Fibroblast of lung (primary cell): ENCODE measurements at places on chromosomes 1 and 21. TPM values are rescaled to one million over a fixed set of nuclear protein-coding genes. Genes with fewer than 3 reads are reported as not detected.
A peak's percentile ranks its signal among the peaks of the same experiment; 100 is the strongest.

DNA sequence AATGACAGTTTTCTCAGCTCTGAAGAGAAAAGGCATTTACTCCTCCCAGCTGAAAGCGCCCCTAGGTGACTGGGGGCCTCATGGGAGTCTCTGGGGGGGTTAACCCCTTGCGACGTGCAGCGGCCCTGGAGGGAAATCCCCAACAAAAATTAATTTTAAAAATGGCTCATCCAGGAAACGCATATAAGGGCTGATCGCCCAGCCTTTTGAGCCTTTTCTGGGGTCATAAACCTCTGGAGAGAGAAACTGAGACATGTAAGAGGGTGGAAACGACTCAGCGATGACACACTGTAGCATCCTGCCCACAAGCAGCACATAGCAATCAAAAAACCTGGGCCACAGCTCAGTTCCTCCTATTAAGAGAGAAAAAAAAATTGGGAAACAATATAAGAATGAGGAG is 20.4 kb upstream of the HPDL start:
- DNase-seq = peak; percentile 32

THRAP3 gene
- 67.5 and 92.5 TPM in 2 replicates for total RNA-seq

EPHB2 gene
- 11.2 and 12.3 TPM in 2 replicates for total RNA-seq

HCN3 gene
- 0.99 and 1.0 TPM in 2 replicates for total RNA-seq

DNA sequence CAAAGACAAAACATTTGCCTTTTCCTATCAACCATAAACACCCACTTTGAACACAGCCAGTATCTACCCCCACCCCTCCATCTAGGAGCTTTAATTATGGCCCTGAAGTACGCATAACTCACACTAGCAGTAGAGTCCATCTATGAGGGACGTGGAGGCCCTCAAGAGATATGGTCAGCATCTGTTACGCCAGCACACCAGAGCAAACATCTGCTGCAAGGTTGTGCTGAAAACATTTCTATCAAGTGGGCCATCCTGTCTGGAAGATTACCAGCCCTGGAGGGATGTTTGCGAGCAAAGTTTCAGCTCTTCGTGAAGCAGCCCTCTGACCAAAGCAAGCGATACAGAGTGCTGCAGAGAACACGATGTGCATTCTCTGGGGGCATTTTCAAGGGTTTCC is 74.6 kb downstream of the SLC45A1 start:
- DNase-seq = no peak

OR10K2 gene
- total RNA-seq = not detected in 2 replicates

- no peak for DNase-seq
These were observed 17.8 kb downstream of the BACE2 start for GRCh38 chr21:41185802-41186201.

DNA sequence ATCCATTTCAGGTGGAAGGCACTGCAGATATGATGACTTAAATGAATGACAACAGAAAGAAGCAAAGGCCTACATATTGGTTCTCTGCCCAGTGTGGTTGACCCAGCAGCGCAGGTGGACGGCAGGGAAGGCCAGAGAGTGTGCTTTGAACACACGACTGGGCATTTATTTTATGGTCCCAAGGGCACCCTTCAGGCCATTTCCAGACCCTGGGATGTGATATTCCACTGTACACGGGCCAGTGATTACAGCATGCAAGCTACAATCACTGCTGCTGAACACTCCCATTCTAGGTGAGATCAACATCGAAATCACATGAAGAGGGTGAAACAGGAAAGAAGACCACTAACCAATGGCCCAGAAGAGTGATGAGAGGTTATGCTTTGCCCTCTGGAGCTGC is 33.8 kb downstream of the PCNX2 start:
- DNase-seq = no peak

DNA sequence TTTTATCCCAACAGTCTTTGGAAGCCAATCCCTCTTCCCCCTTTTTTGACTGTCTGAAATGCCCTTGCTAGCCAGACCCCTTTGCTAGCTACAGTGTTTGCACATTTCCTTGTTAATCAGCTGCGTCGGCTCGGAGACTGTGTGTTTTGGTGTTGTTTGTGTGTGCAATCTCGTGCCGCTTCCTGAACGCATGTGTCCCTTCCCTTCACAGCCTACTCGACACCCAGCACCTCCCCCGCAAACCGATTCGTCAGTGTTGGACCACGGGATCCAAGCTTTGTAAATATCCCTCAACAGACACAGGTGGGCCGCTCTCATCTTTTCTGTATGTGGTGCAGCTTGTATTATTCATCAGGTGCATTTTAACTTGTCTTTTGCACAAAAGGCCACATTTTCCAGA is 298.7 kb downstream of the TM2D1 start:
- DNase-seq = no peak

DNA sequence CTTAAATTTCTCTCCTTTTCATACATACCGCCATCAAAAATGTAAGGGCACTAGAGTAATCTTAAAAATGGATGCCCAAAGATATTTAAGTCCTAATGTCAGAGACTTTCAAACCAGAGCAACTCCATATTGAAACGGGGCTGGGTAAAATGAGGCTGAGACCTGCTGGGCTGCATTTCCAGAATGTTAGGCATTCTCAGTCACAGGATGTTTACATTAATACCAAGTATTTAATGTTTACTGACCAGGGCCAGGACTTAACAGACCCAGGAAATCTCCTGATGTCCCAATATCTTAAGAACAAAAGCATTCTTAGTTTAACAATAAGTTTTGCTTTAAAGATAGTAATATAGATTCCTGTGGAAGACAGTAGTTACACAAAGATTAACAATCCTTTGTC is 563.9 kb upstream of the BEND5 start:
- DNase-seq = no peak

FLG2 gene
- not detected in 2 replicates for total RNA-seq

KRTAP12-3 gene
- not detected in 2 replicates for total RNA-seq

- DNase-seq = no peak
These were observed 1.9 kb upstream of the COL6A2 start for GRCh38 chr21:46095814-46096595.

GRCh38 chr1:112803906-112804762 is 89.0 kb upstream of the PPM1J start:
- DNase-seq = peak; percentile 68

GRCh38 chr1:35569936-35570335 is 3.2 kb upstream of the TFAP2E start:
- DNase-seq = no peak

- DNase-seq = no peak
These were observed 48.5 kb upstream of the DMRTB1 start for GRCh38 chr1:53410701-53411100.

VCAM1 gene
- total RNA-seq = 14.9 and 21.8 TPM in 2 replicates

- DNase-seq = peak; percentile 46
These were observed 775 bp upstream of the TMEM63A start for GRCh38 chr1:225882694-225883615.

DNA sequence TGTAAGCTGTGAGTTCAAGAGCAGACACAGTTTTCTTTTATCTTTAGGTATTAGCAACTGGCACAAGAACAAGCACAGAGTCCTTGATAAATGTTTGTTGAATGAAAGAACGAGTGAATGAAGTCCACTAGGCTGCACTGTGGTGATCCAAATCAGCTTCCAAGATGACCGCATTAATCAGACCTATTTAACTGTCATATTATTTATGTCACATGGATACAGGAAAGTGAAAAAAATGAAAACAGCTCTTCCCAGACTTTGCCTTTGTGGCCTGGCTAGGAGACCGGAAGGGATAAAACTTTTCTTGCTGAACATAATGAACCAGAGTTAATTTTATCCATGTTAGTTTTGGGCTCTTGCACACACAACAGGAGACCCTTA is 261.3 kb downstream of the TNR start:
- DNase-seq = no peak

- no peak for DNase-seq
These were observed 1.3 kb upstream of the HMGN2 start for GRCh38 chr1:26470878-26471497.

PHGDH gene
- 201 and 211 TPM in 2 replicates for total RNA-seq

DNA sequence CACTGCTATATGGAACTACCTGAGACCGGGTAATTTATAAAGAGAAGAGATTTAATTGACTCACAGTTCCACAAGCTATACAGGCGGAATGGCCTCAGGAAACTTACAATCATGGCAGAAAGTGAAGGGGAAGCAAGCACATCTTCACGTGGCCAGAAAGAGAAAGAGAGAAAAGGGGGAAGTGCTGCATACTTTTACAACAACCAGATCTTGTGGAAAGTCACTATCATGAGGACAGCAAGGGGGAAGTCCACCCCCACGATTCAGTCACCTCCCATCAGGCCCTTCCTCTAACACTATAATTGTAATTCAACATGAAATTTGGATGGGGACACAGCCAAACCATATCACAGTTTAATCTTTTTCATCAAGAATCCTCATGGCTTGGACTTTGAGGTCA is 339.2 kb upstream of the AJAP1 start:
- no peak for DNase-seq
